ENCODE measurements at places on chromosomes 7 and 10.

DNA sequence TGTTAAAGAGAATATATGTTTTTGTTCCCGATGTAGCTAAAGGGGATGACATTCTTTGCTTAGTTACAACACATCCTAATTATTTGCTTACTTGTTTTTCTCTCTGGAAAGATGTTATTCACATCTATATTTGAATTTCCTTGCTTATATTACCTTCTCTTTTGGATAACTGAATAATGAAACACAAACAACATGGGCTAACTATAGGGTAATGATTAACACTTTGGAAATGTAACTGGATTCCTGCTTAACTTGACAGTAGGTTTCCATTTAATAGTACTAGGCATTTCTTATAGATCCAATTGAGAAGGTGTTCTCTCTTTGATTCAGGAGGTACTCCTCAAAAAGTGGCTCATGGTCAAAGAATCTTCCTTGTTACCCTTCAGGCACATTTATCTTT is 141.1 kb downstream of the CCSER2 start:
- DNase-seq, result peak; percentile 12

GRCh38 chr7:2106924-2107323 is 125.8 kb downstream of the MAD1L1 start:
- no peak for DNase-seq

GRCh38 chr7:74216361-74216761 is 6.6 kb downstream of the LAT2 start:
- DNase-seq, result no peak

- DNase-seq, result no peak
Measured at GRCh38 chr7:48245751-48246472, 74.7 kb downstream of the ABCA13 start.

GRCh38 chr7:117572856-117573620 is 93.2 kb downstream of the CFTR start:
- peak; percentile 17 for DNase-seq

DNA sequence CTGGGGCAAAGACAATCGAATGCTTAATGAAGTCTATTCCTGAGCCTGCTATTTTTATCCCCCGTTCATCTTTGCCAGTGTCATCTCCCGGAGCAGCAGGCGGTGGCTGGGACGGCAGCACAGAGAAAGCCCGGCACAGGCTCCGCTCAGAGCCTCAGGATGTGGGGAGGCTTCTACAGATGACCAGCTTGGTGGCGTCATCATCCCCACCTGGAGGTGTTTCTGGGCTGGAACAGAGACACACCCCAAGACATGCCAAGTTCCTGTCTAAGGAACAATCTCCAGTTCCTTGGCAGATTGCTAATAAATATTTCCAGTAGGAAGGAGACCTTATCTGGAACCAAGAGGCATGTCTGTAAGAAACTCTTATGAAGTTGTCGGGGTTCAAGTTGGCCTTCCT is 552.4 kb upstream of the MGMT start:
- no peak for DNase-seq

DNA sequence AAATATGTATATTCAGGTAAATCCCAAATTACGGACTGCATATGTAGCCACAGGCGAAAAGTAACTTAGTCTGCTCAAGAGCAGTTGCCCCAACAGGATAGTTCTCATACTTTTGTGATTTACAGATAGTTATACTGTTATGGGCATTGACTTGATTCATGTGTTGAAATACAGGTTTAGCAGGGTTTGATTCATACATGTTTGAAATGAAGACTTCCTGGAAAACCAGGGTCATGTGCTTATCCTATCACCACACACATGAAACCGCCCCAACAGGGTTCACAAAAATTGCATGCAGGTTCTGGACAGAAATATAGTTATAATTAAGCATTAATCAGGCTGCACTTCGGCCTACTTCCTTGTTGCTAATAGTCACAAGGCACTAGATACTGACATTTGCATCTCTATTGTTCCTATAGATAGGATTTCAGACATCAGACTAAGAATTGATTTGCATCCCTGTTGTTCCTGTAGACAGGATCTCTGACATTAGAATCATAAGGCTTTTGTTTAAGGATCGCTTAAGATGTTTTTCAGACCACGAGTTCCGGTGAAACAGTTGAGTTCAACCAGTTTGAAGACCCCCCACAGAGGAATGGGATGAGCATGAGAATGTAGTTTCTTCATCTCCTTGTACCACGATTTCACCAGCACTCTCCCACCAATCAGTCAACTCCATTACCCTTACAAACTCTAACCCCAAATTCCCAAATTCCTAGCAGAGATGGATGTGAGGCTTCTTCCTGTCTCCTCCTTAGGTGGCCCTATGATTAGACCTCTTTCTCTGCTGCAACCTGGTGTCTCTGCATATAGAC is 2.0 kb upstream of the ZNF398 start:
- peak; percentile 100 for DNase-seq

DNA sequence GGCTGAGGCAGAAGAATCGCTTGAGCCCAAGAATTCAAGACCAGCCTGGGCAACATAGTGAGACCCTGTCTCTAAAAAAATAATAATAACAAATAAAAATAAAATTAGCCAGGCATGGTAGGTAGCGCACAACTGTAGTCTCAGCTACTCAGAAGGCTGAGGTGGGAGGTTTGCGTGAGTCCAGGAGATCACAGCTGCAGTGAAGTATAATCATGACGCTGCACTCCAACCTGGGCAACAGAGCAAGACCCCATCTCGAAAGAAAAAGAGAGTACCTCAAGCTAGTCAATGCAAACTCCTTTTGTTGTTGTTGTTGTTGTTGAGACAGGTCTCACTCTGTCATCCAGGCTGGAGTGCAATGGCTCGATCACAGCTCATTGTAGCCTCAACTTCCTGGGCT is 34.0 kb upstream of the NFE2L3 start:
- no peak for DNase-seq

DNA sequence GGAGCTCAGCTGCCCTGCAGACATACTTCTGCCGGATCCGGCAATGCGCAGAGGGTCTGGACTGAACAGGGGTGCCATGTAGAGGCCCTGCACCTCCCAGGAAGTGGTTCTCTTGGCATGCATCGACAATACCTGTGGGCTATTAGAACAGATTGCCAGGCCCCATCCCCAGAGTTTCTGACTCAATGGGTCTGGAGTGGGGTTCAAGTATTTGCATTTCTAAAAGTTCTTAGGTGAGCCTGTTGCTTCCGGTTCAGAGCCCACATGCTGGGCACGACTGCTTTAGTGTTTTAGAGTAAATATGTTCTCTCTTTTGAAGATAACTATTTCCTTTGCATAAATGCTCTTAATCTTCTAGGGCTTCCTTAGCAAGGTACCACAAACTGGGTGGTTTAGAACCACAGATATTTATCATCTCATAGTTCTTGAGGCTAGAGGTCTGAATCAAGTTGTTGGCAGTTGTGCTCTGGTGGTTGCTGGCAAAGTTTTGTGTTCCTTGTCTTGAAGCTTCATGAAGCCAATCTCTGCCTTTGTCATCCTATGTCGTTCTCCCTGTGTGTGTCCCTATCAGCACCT is 435.5 kb downstream of the TCERG1L start:
- no peak for DNase-seq

DNA sequence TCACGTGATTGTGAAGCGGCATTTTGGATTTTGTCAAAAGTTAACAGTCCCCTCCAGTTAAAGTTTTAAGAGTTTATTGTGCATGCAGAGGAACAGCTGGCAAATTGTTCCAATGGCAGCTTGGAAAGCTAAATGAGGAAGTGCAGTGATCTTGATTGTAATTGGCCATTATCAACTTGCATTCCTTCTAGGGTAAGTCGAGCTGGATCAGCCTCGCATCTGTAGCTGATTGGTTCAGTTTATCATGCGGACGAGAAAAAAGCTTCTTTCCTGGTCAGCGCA is 566 bp downstream of the ZNF789 start:
- peak; percentile 75 for DNase-seq

GRCh38 chr10:79454259-79454658 is 8.8 kb upstream of the ZCCHC24 start:
- peak; percentile 93 for DNase-seq

DNA sequence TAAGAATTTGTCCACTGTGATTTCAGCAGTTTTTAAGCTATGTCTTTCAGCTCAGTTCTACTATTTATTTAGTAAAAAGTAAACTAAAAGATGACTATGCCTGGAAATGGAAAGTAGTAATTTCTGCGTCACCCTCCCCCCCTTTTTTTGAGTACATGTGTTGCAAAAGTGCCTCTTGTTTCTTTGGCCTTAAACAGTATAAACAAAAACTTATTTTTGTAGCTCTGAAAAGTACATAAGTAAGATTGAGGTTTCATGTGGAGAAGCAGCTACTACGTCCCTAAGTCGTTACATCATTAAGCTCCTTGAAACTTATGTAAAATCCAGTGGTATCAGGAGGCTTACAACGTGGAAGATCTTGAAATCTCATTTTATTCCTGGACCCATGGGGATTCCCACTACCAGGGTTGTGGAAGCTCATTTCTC is 46.3 kb upstream of the HBP1 start:
- no peak for DNase-seq

DNA sequence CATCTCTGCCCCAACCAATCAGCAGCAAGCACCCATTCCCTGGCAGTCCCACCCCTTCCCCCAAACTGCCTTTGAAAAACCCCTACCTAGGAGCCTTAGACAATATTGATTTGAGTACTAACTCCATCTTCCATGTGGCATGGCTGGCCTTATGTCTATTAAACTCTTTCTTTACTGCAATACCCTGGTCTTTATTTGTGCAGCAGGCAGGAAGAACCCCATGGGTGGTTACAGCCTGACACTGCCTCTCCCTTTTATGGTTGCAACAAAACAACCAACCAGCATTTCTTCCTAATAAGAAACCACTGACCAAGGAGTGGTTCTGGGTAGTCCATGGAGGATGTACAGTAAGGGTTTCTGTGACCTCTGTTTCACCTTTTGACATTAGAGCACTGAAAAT is 418.1 kb downstream of the THSD7A start:
- DNase-seq, result no peak

DNA sequence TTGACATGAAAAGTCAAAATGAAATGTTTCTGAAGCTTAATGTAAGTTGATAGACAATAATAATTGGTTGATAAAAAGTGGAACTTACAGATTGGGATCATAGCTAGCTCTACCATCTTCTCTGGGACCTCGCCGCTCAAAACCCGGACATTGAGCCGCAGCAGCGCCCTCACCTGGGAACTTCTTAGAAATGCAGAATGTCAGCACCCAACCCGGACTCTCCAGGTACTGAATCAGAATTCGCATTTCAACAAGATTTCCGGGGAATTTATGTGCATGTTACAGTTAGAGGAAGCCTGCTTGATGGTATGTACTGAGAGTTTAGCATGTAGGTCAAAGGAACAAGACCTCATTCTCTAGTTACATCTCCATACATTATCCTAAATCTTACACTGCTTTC is 36.7 kb upstream of the ABLIM1 start:
- DNase-seq, result no peak

Measured in bronchial epithelial cell (primary cell).